ENCODE measurements at places on chromosomes 2 and 18.

- H3K4me1 ChIP-seq: no peaks in the 10 kb centered on the region
- H3K27ac ChIP-seq: no peak overlapping the region
- no peaks in the 10 kb centered on the region for H3K36me3 ChIP-seq
- H3K4me3 ChIP-seq: no peak overlapping the region
Observed at GRCh38 chr2:122341007-122341406, 585.6 kb downstream of the TSN start.

- H3K27ac ChIP-seq: no peak overlapping the region
- H3K36me3 ChIP-seq: no peaks in the 10 kb centered on the region
- H3K27me3 ChIP-seq: peaks cover 29% of the 10 kb centered on the region
Observed at GRCh38 chr18:32530947-32531651, 60.4 kb upstream of the GAREM1 start.

DNA sequence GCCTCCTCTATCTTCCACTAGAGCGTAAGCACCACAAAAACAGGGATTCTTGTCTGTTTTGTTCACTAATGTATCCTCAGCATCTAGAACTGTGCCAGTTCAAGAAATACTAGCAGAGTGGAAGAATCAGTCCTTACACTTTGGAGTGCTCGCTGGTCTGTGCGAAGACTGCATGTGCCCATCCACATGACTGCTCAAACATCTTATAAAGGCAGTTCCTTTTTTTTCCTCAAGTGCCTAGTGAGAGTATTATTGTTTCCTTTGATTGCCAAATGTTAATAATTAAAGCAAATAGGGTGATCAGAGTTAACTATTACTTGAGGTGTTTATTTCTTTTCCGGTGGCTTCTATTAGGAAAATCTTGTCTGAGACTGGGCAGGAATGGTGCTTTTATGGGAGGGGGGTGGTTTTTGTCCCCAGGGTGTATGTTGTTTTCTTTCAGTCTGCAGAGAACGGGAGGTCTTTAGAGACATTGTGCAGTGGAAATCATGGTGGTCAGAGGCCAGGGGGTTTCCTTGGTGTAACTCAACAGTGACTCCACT, 45.6 kb upstream of the ITGB6 start:
- DNase-seq: no peak
- H3K27me3 ChIP-seq: peaks cover 5% of the 10 kb centered on the region
- H3K27ac ChIP-seq: no peak overlapping the region

- no peak overlapping the region for H3K27ac ChIP-seq
- no peaks in the 10 kb centered on the region for H3K27me3 ChIP-seq
- H3K4me3 ChIP-seq: no peak overlapping the region
- no peak for DNase-seq
- no peaks in the 10 kb centered on the region for H3K36me3 ChIP-seq
Observed at GRCh38 chr2:187874786-187875185, 320.6 kb upstream of the TFPI start.

DNA sequence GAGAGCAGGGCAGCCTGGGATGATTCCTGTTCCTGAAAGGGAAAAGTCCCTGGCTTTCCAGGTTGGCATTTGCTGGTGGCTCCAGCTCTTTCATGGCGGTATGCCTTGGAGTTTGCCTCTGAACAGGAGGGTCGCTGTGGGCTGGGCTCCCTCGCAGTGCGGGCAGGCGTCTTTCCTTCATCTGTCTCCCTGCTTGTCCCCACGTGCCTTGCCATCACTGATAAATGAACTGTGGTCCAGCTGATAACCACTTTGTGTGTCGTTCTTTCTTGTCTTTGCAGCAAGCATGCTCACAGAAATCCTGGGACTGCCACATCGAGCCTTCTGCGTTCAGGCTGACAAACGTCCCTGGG, 35.3 kb downstream of the SMIM21 start:
- H3K36me3 ChIP-seq: no peaks in the 10 kb centered on the region
- H3K27ac ChIP-seq: no peak overlapping the region
- no peak overlapping the region for H3K4me3 ChIP-seq

DNA sequence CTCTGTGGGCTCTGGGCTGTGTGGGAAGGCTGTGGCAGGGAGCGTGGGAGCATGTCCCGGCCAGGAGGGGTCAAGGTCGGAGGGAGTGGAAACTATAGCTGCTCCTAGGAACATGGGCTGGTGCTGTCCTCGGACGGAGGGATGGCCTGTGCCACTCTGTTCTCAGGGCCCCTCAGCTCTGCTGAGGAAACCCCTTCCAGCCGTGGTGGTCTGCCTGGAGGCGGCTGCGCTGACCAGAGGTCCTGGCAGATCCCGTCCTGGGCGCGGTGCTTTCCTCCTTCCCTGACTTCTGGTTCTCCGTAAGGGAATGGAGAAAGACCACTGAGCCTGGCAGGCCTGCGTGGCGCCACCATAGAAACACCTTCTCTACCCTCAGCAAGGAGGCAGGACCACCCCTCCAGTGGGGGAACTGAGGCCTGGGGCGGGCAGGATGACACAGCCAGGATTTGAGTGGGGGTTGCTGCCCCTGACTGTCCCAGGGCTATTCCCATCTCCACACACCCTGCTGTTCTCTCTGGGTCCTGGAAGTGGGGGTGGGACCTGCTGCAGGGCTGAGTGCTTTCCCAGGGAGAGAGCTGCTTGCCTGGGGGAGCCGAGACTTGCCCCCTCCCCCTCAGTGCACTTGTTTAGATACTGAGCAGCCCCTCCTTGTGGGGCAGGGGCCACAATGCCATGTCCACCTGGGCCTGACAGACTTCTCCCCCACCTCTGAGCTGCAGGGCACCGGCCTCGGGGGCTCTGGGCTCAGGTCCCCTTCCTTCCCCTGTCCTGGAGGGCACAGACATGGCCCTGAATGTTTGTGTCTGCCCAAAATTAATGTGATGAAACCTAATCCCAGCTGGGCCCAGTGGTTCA, 301.0 kb upstream of the HS6ST1 start:
- no peak overlapping the region for H3K4me3 ChIP-seq
- H3K27ac ChIP-seq: no peak overlapping the region
- no peaks in the 10 kb centered on the region for H3K36me3 ChIP-seq
- peaks cover 20% of the 10 kb centered on the region for H3K4me1 ChIP-seq

DNA sequence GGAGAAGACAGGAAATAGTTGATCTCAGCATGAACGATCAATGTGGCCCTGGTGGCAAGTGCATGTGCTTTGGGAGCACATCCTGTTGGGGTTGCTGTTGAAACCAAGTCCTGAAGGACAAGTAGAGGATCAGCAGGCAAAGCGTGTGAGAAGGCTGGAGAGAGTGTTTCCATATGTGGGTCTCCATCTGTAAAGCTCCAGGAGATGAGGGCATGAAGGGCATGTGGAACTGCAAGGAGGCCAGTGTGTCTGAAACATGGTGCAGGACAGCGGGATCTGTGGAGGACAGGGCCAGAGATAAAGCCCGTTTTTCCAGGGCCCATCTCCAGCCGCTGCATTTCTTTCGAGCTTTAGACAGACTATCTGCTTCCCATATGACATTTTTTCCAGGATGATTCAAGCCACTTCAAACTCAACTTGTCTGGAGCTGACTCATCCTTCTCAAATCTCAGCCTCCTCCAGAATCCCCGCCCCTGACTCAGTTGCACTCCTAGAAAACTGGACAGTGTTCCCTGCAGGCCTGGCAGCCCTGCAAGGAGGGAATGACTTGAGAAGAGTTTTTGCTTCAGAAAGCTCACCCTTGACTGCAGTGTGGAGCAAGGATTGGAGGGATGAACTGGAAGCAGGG, 226.1 kb downstream of the VAPA start:
- H3K4me1 ChIP-seq: no peaks in the 10 kb centered on the region
- no peaks in the 10 kb centered on the region for H3K36me3 ChIP-seq
- DNase-seq: no peak

GRCh38 chr18:8895987-8896619, 190.7 kb downstream of the MTCL1 start:
- H3K36me3 ChIP-seq: no peaks in the 10 kb centered on the region
- DNase-seq: no peak
- no peak overlapping the region for H3K4me3 ChIP-seq
- no peaks in the 10 kb centered on the region for H3K4me1 ChIP-seq

DNA sequence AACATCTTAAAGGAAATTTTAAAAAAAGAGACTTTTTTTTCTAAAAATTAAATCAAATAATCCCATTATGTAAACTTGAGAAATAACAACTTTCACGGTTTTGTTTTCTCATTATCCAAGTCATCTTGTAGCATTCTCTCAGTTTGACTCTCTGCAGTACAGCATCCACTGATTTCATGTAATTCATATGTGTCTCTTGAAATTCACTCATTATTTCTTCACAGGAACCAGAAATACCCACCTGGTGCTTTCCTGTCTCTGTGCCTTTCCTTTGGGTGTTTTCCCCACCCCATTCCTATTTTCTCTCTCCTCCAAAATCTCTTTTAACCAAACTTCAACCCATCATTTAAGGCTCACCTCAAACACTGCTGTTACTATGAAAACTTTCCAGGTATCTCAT, 116.1 kb upstream of the STK17B start:
- peaks cover 53% of the 10 kb centered on the region for H3K4me1 ChIP-seq
- H3K27ac ChIP-seq: no peak overlapping the region
- H3K36me3 ChIP-seq: no peaks in the 10 kb centered on the region
- DNase-seq: no peak
- no peak overlapping the region for H3K4me3 ChIP-seq
